ENCODE measurements at places on chromosomes 5 and 9.

GRCh38 chr9:33443047-33443446 lies 4.3 kb downstream of the AQP3 start:
- no peak for DNase-seq

DNA sequence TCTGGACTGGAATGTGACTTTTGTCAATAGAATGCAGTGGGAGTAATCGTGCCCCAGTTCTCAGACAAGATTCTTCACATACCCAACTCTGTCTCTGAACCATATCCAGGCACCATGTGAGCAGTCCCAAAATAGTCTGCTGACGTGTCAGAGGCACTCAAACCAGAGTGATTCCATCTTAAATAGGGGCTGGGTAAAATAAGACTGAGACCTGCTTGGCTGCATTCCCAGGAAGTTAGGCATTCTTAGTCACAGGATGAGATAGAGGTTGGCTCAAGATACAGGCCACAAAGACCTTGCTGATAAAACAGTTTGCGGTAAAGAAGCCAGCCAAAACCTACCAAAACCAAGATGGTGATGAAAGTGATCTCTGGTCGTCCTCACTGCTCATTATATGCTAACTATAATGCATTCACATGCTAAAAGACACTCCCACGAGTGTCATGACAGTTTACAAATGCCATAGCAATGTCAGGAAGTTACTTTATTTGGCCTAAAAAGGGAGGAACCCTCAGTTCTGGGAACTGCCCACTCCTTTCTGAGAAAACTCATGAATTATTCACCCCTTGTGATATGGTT lies 16.9 kb upstream of the PLCXD3 start:
- no peak for DNase-seq

- DNase-seq: no peak
Observed at GRCh38 chr9:109956717-109957440, 176.9 kb downstream of the PALM2AKAP2 start.

- DNase-seq: no peak
Observed at GRCh38 chr9:89969881-89970639, 365.2 kb downstream of the GADD45G start.

DNA sequence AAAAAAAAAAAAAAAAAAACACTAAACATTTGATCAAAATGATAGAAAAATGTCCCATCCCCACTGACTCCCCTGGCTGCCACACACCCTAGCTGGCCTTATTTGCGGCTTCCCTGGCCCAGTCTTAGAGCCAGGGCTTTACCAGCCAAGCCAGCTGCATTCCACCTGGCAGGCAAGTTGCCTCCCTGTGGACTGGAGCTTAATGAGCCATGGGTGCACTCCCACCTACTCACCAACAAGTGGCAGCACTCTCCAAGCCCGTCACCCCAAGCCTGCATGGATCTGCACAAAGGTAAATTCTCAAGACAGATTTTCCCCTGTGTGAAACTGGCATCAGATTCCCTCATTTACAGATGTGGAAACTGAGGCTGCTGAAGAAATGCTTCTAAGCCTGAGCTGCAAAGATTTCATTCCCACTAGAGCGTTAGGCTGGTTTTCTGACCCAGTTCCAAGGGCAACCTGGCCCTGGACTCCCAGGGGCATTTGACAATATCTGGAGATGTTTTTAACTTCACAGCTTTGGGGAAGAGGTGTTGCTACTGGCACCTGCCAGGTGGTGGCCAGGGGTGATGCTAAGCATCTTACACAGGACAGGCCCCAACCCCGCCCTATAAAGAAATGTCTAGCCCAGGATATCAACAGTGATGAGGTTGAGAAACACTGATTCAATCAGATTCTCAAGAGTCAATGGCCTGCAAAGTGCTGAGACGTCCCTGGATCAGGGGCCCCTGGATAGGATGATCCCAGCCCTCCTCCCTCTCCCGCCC lies 21.9 kb upstream of the VDAC1 start:
- no peak for DNase-seq

- no peak for DNase-seq
Observed at GRCh38 chr5:148858547-148858946, 32.1 kb downstream of the ADRB2 start.

- no peak for DNase-seq
Observed at GRCh38 chr5:135440916-135441315, 6.2 kb downstream of the DCANP1 start.

DNA sequence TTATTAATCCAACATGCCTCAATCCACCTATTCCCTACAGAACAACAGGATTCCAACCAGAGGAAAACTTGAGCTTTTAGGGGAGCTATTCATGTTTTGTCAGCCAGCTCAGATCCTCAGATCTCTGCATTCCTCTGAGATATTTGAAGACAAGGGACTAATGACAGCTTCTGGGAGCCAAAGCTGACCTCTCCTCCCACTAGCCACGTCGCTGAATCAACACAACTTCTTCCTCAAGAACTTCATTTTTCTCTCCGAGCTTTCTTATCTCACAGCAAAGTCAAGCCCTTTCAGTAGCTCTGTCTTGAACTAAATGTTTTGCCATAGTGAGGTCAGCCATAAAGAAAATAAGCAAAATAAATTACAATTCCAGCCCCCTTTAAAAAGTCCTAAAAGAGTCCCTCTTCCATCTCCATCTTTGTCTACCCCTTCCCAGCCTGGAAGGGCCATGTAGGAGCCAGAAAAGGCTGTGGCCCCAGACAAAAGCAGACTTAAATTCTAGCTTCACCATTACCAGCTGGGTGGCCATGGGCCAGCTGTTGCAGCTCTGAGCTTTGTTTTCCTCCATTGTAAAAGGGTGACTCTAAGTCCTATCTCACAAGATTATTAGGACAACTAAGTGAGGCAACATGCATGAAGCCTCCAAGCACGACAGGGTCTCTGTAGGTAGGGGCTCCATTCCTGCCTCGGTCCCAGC lies 65.0 kb downstream of the HSD17B3 start:
- DNase-seq: no peak

GRCh38 chr5:172735141-172735831 lies 35.7 kb downstream of the DUSP1 start:
- no peak for DNase-seq

GRCh38 chr5:36041537-36041845 lies 25.2 kb downstream of the UGT3A2 start:
- no peak for DNase-seq

- no peak for DNase-seq
Observed at GRCh38 chr9:99998266-99998665, 91.8 kb downstream of the STX17 start.

- no peak for DNase-seq
Observed at GRCh38 chr5:53616939-53617549, 56.6 kb downstream of the NDUFS4 start.

- DNase-seq: no peak
Observed at GRCh38 chr9:26551451-26551850, 341.2 kb downstream of the CAAP1 start.

DNA sequence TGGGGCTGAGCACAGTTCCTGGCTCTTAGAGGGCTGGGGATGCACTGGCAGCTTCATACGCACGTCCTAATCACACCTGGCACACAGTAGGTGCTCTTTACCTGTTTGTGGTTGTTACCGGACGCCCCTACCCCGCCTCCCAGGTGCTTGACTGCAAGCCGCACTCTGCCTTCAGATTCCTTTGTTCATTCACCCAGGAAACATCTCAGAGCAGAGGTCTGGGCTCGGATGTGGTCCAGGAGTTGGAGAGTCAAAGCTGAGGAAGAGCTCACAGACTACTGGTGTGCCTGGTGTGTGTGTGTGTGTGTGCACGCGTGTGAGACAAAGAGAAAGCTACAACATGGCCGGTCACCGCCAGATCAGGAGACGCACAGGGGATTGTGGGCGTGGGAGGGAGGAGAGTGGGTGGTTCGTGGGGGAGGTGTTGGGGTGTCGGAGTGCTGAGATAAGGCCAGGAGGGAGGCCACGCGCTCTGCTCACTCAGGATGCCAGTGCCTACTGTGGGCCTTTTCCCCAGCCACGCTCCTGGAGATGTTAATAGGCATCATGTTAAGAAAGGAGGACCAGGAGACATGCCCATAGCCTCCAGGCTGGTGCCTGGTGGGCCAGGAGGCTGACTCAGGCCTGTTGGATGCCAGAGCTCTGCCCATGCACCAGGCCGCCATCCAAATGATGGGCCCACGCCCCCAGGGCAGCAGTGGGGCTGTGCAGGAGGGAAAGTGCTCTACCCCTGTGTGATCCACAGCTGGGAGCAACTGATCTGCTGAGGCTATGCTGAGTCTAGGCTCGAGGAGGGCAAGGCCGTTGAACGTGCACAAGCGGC lies 39.9 kb downstream of the CRB2 start:
- no peak for DNase-seq

- no peak for DNase-seq
Observed at GRCh38 chr5:86999951-87000350, 267.7 kb upstream of the RASA1 start.

DNA sequence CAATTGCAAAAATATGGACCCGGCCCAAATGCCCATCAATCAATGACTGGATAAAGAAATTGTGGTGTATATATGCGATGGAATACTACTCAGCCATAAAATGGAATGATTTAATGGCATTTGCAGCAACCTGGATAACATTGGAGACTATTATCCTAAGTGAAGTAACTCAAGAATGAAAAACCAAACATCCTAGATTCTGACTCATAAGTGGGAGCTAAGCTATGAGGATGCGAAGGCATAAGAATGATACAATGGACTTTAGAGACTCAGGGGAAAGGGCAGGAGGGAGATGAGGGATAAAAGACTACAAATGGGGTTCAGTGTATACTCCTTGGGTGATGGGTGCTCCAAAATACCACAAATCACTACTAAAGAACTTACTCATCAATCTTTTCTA lies 247.6 kb upstream of the FBXL7 start:
- no peak for DNase-seq

GRCh38 chr5:37029436-37029835 lies 152.9 kb downstream of the NIPBL start:
- no peak for DNase-seq

GRCh38 chr9:130383350-130383715 lies 61.4 kb upstream of the ASS1 start:
- no peak for DNase-seq

- DNase-seq: no peak
Observed at GRCh38 chr9:9904041-9904440, 708.8 kb downstream of the PTPRD start.

DNA sequence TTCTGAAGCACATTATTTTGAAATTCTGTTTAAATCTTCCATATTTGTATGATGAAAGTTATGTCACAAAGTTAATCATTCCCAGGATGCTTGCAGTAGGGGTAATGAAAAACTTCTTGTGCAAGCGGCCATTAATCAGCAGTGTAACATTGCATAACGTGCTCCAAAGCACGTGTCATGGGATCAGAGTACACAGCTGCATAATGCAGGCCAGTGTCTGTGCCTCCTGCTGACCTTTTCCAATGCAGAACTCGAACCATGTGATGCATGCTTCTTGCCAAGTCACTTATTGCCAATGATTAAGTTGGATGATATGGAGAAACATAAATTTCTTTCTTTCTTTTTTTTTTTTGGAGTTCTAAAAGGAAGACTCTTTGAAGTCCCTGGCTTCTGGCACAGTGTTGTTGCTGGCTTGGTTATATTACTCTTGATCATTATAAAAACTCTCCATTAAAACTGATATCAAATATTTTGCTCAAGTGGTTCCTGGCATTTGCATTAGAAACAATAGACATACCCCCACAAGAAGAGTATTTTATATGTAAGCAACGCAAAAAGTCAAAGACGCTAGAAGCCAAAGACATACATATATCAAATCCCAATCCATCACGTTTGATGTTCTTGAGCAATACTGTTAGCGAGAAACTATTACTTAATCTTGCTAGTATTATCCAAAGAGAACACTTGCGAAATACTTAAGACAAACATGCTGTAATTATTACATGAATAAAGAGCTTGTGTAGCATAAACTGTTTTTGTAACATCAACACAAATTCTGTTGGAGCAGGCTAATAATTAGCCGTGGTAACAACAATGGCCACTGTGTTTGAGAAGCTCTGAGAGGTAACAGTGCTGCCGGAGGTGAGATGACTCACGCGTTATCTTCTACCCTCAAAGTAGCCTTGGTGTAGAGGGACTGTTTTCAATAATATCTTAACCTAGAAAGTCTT lies 164.2 kb downstream of the AUH start:
- no peak for DNase-seq

GRCh38 chr5:389891-390622 lies 52.9 kb upstream of the EXOC3 start:
- DNase-seq: no peak

GRCh38 chr9:86975036-86975435 lies 27.7 kb upstream of the GAS1 start:
- no peak for DNase-seq

DNA sequence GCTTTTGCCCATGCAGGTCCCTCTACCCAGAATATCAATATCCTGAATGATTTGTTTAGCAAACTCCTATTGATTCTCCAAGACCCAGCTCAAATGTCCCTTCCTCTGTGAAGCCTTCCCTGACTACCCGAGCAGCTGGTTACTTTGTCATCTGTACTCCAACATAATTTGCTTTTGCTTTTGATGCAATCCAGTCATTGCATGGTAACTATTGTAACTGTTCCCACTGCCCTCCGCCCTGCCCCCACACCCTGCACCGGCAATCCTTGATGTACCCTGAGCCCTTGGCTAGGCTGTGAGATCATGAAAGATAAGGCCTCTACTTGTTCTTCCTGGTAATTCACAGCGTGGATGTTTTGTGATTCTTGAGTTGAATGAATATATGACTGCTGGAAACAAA lies 119.9 kb upstream of the BOD1 start:
- no peak for DNase-seq

DNA sequence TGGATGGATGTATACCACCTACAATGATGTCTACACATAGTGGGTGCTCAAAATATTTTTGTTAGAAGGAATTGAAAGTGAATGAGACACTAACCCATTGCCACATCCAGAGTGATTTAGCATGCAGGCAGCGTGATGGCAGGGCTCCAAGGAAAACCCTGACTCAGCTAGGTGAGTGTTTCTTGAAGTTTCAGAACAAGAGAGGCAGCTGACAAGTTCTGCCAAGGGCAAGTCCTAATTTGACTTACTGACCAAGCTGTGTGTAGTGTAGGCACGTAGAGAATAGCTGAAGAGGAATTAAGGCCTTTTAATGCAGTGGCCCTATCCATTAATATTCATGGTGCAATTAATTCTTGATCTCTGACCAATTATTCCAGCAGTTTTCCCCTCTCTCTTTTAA lies 107.8 kb upstream of the ATP10B start:
- DNase-seq: no peak

DNA sequence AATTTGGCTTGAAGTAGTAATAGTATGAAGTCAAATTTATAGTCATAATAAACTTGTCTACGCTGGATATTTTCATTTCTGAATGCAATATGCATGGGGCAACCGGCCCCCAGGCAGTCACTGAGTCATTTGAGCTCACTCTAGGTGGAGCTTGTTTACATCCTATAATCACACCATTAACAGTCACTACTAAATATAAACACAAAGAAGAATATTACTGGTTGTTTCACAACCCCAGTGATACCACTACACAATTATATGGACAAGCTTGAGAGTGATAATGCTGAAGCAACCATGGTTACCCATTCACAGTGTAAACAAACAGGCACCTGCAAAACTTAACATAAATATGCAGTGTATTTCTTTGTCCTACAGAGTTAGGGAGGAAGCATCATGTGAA lies 68.7 kb downstream of the MARCHF3 start:
- DNase-seq: no peak

DNA sequence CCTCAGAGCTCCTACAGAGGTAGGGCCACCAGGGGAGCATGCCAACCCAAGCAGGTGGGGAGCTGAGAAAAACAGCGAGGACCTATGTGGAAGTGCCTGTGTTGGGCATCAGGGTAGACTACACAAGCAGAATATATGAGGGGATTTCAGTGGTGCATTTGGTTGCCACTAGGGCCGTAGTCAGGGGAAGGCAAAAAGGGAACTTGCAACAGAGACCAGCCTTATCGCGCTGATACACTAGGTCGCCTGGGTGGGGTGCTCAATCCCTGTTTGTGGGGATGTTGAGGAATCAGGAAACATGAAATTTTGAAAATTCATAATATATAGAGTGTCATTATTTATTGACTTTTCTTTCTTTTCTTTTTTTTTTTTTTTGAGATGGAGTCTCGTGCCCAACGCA lies 370.9 kb upstream of the PRR16 start:
- DNase-seq: no peak
